Fibroblast of mammary gland (primary cell): ENCODE measurements at places on chromosomes 3 and 15.

DNA sequence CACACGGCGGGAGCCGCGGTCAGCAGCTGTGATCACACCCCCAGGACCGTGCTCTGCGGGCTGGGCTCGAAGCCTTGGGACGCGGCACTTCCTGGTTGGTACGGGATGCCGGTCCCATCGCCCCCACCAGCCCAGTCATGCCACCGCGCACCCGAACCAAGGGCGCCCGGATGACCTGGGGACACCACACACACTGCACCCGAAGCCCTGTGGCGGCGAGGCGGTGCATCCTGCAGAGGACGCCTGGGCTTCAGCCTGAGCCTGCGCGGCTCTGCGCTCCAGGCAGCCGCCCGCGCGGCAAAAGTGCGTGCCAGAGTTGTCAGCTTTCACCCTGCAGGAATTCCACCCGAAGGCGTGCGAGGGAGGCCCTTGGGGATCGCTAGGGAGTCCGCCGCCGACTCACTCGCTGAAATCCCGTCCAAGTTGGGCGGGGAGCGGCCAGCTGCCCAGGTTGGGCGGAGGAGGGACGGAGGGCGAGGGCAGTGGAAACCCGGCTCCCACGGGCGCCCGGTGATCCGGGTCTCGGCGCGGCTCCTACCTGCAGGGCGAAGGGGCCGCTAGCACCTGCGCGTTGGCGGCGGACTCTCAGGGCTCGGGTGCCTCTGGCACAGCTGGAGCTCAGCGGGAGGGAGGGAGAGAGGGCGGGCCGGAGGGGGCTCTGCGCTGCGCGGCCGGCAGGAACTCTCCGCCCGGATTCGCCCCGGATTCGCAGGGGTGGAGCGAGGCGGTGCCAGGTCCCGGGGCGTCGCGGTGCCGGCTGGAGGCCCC lies at the start of gene PLD1:
Gene PLD1 (minus strand): TSS at position 623 of the 768 bp plus-strand sequence. CDS start 72,432 bp downstream, outside the sequence.
- DNase-seq = peak; percentile 94

DNA sequence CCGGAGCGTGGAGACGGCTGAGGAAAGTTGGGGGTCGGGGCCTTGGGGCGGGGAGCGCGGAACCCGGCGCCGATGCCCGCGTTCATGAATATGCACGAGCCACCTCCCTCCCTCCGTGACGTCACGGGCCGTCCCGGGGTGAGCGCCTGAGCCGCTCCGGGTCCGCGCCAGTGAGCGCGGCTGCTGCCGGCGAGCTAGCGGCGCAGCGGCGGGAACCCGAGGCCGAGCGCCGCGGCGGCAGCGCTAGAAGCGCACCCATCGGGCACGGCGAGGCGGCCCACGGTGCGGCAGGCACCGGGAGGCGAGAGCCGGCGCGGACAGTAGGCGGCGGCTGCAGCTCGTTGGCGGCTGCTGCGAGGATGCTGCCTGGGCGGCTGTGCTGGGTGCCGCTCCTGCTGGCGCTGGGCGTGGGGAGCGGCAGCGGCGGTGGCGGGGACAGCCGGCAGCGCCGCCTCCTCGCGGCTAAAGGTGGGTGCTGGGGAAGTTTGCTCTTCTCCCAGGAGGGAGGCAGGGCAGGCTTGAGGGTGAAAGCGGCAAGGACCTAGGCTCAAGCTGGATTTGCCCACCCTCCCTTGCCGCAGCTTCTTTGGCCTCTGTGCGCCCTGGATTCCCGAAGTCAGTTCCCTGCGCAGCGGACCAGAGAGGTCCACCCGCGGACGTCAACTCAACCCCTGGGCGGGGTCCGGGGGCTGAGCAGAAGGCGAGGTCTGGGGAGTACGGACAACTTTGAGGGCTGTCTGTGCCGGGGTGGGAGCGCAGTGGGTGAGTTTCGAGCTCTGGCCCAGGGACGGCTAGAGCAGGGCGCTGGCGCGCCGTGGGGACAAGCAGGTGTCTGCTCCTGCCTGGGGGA lies at the start of gene CLSTN2:
Gene CLSTN2 (plus strand): TSS at position 170 of the 850 bp plus-strand sequence.
- peak; percentile 20 for DNase-seq

- no peak for DNase-seq
These were observed 54.9 kb upstream of the TBC1D21 start for GRCh38 chr15:73818308-73818985.

- peak; percentile 42 for DNase-seq
These were observed 53.7 kb upstream of the ZNF280D start for GRCh38 chr15:56786966-56787365.

DNA sequence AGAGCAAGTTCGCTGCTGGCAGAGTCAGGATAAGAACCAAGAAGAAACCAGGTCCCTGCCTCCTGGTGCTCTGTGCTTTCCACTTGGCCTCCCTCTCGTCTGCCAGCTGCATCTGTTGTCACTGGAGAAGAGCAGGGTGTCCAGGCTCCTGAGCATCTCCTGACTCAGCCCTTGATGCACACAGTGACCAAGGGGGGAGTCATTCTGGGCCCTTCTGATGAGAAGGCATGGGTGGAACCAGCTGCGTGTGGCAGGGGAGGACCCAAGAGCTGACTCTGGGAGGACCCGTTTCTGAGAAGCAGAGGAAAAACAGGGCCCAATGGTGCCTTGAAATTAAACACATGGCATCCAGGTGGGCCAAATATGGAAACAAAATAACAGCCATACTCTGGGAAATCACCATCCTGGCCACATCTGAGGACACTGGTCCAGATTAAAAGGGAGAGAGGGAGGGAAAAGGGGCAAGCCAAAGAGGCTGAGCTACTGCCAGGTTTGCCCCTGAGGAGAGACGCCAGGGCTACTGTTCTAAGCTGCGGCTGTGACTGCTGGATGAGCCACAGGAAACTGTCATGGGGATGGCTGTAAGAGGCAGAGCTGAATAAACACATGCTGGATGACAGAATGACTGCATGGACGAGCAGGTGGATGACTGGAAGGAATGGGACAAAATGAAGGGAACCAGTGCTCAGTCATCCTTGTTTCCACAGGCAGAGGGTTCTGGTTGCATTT lies 58.1 kb upstream of the CA12 start:
- DNase-seq = peak; percentile 25

DNA sequence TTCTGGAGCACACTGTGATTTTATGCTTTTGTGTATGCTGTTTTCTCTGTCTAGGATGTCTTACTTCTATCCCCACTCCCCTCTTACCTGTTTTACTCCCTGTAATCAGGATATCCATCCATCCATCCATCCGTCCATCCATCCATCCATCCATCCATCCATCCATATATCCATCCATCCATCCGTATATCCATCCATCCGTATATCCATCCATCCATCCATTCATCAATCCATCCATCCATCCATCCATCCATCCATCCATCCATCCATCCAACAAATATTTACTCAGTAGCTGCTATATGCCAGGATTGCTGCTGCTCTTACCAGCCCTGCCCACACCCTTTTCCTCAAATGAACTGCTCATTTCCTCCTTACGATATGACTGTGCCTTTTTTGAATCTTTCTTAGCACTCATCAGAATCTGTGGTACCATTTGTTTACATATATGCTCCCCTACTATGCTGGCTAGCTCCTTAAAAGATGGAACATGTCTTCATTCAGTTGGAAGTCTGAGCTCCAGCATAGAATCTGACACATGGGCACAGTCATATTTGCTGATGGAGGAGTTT lies 35.2 kb downstream of the USP13 start:
- no peak for DNase-seq

DNA sequence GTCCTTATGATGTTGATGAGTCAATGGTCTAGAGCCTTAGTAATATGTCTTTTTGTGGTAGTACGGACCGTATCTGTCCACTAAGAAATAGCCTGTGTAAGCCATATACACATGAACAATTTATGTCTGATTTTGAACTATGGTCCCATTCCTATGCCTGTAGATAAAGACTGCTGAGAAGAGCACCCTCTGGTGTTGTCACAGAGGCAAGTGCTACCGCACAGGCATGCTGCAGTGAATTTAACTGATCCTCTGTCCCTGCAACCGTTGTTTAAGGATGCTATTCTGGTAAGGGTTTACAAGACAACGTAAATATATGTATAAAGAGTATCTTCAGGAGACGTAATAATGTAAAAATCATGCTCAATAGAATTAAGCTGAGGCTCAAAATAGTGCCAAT lies 170.7 kb downstream of the UBE3A start:
- no peak for DNase-seq

GRCh38 chr3:37519661-37520060 lies 342.0 kb upstream of the CTDSPL start:
- no peak for DNase-seq
